ENCODE measurements at places on chromosomes 2 and 18. TPM values are rescaled to one million over a fixed set of nuclear protein-coding genes. Genes with fewer than 3 reads are reported as not detected.

Gene COL4A4
- 1.5 TPM for total RNA-seq

Gene LINC00305
- not detected for total RNA-seq

Gene TMEM247
- not detected for total RNA-seq

Gene PID1
- total RNA-seq: 3.3 TPM

All from A549 treated with Hydrocortisone at 1 μM for 4 hours (cell line).